NCI-H2081 (cell line): ENCODE measurements at places on chromosomes 16 and 17.

- DNase-seq: no peak
Observed at GRCh38 chr17:76208120-76208519, 32.2 kb downstream of the RNF157 start.

DNA sequence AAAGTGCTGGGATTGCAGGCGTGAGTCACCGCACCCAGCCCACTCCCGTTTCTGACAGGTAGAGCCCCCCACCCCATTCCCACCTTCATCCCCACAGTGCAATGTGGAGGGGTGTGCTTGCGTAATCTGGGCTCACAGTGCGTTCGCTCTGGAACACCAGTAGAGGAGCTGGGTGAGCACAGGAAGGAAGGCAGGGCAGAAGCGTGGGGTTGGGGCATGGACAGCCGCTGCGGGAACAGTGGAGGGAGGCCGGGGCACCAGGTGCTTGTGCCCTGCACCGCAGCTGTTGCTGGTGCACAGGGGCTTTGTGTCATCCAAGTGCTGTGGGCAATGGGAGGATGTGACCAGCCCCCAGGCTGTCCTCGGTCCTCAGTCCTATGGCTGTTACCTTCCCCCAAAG is 24.7 kb downstream of the KDM8 start:
- no peak for DNase-seq

DNA sequence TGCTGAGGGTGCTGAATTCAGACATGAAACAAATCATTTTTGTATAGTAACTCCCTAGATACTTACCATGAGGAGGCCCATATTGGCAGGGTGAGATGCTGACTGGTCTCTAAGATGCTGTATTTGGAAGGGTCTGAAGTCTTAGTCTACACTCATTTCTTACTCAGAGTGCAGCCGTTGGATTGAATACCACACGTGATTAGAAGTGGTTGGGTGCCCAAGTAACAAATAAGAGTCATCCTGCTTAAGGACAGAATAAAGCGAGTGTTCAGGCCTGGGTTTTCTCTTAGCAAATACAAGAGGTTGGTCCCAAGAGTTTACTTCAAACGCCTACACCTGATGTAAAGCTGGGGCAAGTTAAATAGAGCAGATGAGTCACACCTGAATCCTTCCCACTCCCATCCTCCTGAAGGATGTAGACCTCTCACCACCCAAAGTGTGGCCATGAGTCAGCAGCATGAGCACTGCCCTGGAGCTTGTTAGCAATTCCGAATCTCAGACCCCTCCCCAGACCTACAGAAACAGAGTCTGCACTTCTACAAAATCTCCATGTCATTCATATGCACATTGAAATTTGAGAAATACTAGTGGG is 284.6 kb upstream of the CDH5 start:
- DNase-seq: no peak

GRCh38 chr17:10775058-10775457 is 28.8 kb downstream of the TMEM238L start:
- no peak for DNase-seq

- no peak for DNase-seq
Observed at GRCh38 chr17:79923974-79924638, 84.9 kb upstream of the CBX4 start.

GRCh38 chr16:26988186-26988585 is 78.5 kb upstream of the C16orf82 start:
- no peak for DNase-seq

DNA sequence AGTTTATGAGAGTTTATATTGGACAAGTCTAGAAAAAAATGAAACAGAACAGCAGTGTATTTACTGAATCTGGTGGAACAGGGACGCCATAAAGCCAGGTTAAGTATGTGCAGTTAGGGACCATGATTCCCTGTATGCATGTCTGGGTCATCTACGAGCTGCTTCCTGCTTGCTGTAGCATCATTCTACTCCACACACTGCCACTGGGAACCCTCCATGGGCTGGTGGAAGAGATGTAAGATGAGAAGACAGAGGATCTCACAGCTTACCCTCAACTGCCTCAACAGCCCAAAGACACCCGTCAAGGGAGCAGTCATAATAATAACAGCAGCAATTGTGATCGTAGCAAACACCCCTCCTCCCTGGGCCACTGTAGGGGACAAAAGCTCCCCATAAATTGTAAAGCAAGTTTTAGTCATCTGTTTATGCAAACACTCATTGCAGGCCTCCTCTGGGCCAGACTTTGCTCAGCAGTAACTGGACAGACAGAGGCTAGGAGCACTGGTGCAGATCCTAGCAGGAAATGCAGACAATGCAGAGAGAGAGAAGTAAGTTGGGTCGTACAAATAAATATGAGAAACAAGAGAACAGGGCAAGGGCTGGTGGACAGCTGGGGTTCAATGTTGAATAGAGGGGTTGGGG is 188.0 kb downstream of the SOX9 start:
- DNase-seq: no peak

DNA sequence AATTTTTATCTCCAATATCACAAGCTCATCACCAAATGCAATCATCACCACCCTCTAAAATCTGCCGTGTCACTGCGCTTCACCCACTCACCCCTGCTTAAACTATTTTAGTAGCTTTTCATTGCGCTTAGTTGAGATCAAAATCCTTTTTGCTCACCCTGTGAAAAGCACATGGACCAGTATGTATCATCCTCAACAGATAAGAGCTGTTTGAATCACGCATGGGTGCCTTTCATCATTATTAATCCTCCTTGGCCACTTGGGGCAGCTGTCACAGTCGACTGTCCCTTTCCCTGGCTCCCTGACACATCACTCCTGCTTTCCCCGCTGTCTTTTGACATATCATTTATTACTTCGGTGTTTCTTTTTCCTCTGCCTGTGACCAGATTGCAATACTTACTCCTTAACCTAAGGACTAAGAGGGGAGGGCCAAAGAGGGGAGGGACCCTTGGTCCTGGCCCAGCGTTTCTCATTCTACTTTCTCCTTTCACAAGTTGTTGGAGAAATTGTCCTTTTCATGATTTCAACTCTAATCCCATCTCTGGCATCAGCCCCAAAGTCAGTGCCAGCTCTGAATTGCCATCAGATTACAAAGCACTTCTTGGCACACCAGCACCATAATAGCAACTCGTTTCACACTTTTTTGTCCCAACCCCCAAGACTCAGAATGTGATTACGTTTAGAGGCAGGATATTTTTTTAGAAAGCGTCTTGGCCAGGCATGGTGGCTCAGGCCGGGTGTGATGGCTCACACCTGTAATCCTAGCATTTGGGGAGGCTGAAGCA is 8.6 kb upstream of the KDM6B start:
- no peak for DNase-seq

- DNase-seq: no peak
Observed at GRCh38 chr17:42212382-42212781, 18.1 kb upstream of the GHDC start.

- no peak for DNase-seq
Observed at GRCh38 chr16:1909561-1910231, 8.5 kb downstream of the HS3ST6 start.

- no peak for DNase-seq
Observed at GRCh38 chr17:8861495-8862181, 5.8 kb downstream of the PIK3R6 start.

GRCh38 chr17:47862621-47863440 is 11.9 kb upstream of the SP6 start:
- no peak for DNase-seq

DNA sequence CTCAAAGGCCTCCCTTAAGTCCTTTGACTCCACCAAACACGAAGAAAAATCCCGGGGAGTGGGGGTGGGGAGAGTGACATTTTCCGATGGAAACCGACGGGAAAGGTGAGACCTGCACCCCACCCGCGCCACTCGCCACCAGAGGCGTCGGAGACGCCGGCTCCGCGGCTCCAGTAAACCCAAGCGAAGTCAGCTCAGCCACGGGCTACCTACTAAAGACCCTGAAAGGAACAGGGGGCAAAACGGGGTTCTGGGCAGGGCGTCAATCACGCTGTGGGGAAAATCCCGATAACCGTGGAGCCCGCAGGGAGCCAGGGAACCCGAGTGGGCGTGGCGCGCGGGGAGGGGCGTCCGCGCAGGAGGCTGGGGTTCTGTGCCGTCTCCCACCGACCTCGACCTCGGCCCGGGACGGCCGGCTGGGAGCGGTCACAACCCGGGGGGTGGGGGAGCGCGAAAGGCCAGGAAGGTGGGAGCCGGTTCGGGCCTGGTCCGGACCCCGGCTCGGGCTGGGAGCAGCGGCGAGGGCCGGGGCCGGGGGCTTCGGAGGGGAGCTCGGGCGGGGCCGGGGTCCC is 565 bp downstream of the WDR45B start:
- no peak for DNase-seq

GRCh38 chr17:79698146-79698846 is 32.4 kb upstream of the ENPP7 start:
- no peak for DNase-seq

GRCh38 chr16:14362774-14363371 is 267.2 kb downstream of the PARN start:
- DNase-seq: no peak

DNA sequence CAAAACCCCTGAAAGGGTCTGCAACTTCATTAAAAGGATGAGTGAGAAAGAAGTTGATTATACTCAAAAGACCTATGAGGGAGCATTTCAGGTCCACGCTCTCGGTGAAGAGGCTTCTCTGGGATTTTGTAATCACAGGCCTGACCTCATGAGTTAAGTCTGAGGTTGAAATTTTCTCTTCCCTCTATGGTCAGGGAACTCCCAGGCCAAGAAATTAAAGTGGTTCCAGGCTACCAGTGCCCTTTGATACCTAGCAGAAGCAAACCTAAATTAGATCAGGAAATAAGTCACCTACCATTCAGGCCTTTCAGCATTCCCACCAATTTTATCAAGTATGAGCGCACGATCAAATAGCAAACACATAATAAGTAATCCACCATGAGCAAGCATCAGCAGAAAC is 27.9 kb downstream of the MBTD1 start:
- no peak for DNase-seq

- DNase-seq: no peak
Observed at GRCh38 chr16:70540994-70541393, 17.4 kb downstream of the SF3B3 start.

- DNase-seq: no peak
Observed at GRCh38 chr16:69589434-69590269, 23.9 kb downstream of the NFAT5 start.

DNA sequence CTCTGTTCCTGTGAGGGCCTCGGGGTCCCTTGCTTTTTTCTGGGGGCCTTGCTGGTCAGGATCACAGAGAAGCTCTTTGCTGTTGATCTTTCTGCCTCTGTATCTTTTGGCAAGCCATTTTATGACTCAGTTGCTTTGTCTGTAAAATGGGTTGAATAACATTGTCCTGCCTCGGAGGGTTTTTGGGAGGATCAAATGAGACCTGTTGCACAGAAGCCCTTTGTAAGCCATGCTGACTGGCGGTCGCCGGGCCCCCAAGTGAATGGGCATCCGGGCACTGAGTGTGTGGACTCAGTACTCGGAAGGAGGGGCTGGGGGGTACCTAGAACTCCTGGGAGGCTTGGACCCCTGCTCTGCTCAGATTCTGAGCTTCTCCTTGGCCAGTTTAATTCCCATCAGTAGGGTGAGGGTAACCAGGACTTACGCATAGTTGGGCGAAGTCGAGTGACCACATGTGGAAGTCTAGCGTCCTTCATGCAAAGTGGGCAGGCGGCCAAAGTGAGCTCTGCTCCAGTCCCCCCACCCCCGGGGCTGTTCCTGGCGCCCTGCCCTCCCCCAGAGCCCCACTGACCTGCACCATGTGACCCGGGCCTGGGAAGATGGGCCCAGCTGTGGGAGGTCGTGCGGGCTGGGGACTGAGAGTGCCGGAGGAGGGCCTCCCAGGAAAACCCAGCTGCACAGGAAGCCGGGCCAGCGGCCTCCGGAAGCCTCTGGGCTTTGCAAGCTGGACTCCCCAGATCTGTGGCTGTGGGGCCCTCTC is 284.0 kb downstream of the SEC14L1 start:
- DNase-seq: no peak

DNA sequence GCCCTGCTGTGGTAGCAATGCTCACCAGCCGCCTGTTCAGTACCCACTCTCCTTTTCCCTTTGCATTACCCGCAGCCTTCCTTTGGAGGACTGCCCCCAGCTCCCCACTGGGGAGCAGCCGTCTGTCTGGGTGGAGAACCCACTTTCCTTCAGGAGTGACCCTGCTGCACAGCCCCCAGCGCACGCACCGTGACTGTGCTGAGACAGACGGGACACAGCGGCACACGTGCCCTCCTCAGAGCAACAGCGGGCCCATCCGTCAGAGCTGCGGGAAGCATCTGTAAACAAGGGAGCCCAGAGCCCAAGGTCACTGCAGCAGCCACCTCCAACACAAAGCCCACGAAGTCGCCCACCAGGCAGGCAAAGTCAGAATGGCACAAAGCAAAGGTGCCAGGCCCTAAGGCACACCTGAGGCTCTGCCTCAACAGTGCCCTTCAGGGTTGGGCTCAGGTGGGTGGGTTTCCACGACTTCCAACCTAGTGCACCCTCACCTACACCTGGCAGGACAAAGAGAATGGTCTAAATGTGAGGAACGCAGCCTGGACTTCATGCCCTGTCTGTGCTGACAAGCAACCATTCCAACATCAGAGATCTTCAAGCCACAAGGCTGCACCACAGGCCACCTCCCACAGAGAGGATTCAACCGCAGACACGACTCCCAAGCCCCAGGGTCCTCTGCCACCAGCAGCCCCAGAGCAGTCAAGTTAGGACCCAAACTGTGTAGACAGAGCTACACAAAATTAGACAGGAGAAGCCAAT is 9.9 kb downstream of the AXIN1 start:
- no peak for DNase-seq

GRCh38 chr16:30356401-30357084 is 1.4 kb upstream of the CD2BP2 start:
- DNase-seq: no peak

GRCh38 chr17:13002761-13003453 is 14.9 kb downstream of the ELAC2 start:
- DNase-seq: peak; percentile 26

GRCh38 chr16:68267612-68268405 is 3.5 kb downstream of the SLC7A6 start:
- DNase-seq: no peak

DNA sequence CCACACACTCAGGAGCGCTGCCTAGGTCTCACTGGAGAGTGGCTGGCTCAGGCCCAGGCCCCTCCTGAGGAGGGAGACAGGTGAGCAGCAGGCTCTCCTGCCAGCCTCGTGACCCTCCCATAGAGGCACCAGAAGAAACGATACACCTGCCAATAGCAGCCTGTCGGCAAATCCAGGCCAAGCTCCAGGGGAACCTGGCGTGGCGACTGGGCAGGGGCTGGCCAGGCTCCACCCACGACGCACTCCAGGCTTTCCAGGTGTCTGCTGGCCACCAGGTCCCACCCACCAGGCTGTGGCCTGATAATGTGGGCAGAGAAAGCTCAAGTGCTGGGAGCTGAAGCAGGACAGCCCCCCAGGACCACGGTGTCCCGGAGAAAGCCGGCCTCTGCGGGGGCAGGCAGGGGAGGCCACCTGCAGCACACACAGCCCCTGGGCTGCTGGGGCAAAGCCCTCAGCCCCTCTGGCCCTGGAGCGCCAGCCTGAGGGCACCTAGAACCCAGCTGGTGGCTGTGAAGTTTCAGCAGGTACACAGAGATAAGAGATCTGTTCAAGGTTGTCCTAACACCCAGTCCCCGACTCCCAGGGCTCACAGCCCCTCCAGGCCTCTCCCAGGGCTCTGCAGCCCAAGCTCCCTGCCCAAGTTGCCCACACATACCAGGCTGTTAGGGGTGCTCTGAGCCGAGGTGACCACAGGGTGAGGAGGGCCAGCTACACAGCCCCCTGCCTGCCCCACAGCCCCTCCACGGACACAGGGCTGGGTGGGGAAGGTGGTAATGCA is 2.4 kb downstream of the PGAP6 start:
- peak; percentile 94 for DNase-seq

- no peak for DNase-seq
Observed at GRCh38 chr16:56841233-56841632, 23.8 kb upstream of the SLC12A3 start.
